ENCODE measurements at places on chromosomes 11 and 22. TPM values are rescaled to one million over a fixed set of nuclear protein-coding genes. Genes with fewer than 3 reads are reported as not detected.
A peak's percentile ranks its signal among the peaks of the same experiment; 100 is the strongest.

DNA sequence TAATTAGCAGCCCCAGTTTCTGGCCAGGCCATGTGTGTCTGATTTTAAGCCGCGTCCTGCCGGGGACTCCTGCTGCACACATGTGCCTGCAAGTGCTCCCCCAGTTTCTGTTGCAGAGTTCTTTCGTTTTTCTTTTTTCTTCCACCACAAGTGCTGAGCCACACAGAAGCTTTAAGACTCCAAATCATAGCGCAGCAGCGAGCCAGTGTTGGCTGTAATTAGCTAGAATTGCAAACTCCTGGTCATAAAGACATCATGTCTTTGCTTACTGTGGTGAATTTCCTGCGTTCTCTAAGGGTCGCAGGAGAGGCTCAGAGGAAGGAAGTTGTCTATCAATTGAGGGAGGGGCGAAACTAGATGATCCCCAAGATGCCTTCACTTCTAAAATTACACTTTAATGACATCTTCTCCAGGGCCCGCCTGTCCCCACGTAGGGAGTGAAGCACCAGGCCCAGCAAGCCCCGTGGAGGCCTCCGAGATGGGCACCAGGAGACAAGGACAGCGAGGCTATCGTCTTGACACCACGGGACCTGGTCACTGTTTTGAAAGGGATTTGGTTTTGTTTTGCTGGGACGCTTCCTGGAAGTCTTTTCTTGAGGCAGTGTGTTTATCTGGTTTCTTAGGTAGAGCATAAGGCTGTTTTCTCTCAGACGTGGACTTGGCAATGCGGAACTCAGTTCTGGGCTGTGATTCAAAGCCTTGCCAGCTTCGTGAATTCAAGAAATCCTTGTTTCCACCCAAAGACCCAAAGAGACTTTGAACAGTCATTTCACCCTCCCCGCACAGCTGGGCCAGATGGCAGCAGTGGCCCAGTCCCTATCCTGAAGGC is 71.8 kb downstream of the UBASH3B start:
- DNase-seq, result no peak

ADM2 gene
- total RNA-seq, result 3.4 TPM

- peak; percentile 88 for DNase-seq
These were observed 599.2 kb upstream of the LUZP2 start for GRCh38 chr11:23897453-23898286.

DNA sequence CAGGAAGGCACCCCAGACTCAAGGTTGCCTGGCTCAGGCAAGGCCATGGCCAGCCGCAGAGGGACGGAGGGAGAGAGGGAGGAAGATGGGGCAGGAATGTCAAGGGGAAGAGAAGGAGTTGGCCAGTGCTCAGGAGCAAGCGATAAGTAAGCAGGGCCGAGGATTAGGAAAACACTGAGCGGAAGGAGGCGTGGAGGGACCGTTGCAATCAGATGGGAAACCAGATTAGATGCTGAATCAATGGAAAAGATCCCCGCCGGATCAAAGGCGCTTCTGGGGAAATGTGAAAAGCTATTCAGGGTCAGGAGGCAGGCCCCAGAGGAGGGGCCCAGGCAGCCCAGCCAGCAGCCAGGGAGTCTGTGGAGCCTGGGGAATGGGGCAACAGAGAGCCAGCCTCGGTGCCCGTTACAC is 26.6 kb upstream of the MYEOV start:
- no peak for DNase-seq

DNA sequence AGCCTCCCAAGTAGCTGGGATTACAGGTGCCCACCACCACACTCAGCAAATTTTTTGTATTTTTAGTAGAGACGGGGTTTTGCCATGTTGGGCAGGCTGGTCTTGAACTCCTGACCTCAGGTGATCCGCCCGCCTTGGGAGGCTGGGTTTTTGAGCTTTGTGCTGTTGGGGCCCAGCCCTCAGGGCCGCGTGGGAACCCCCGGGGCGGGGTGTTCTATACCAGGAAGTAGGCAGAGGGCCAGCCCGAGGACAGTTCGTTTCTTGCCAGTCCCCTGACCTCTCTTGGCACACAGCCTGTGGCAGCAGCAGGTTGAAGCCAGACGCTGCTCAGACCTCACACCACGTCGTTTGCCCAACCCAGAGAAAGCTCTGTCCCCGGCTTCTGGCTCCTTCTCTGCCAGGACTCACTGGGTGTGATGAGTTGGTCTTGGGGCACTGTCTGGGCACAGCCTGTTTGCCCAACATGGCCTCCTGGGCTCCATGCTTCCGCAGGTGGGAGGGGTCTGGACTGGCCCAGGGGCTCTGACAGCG is 24.9 kb upstream of the CHKA start:
- DNase-seq, result no peak

- DNase-seq, result no peak
These were observed 111.9 kb downstream of the MRTFA start for GRCh38 chr22:40524392-40525249.

GRCh38 chr11:42596576-42597145 is 715.1 kb upstream of the API5 start:
- no peak for DNase-seq

TIMM10B gene
- 38.3 TPM for total RNA-seq

GRCh38 chr11:3710485-3711259 is 39.5 kb upstream of the CHRNA10 start:
- DNase-seq, result no peak

MS4A4A gene
- total RNA-seq, result not detected

PIH1D2 gene
- 1.1 TPM for total RNA-seq

CHST1 gene
- not detected for total RNA-seq

DNA sequence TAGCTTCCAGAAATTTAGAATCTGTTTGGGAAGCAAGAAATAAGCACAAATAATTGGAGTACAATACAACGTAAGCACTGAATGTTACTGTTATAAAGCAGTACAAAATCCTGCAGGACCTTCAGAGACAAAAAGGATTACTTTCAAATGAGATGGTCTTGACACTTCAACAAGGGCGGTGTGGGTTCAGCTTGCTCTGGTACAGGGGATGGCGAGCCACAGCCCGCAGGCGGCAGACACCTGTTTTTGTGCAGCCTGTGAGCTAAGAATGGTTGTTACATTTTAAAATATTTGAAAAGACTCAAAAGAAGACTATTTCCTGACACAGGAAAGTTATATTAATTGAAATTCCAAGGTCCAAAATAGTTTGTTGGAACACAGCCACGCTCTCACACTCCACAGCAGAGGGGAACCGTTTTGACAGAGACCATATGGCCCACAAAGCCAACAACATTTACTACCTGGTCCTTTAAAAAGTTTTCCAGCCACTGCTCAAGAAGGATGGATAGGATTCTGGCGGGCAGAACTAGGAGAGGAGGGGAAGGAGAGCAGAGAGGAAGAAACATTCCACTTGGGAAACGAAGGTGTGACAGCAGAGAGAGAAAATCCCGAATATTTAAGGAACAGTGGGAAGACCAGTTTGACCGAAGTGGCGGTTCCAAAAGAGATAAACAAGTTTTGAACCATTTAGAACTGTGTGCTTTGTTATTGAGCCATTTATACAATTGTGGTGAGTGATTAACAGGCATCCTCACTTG is 6.3 kb downstream of the PRDM10 start:
- no peak for DNase-seq

GRCh38 chr11:32113200-32113919 is 22.5 kb downstream of the RCN1 start:
- DNase-seq, result no peak

DNA sequence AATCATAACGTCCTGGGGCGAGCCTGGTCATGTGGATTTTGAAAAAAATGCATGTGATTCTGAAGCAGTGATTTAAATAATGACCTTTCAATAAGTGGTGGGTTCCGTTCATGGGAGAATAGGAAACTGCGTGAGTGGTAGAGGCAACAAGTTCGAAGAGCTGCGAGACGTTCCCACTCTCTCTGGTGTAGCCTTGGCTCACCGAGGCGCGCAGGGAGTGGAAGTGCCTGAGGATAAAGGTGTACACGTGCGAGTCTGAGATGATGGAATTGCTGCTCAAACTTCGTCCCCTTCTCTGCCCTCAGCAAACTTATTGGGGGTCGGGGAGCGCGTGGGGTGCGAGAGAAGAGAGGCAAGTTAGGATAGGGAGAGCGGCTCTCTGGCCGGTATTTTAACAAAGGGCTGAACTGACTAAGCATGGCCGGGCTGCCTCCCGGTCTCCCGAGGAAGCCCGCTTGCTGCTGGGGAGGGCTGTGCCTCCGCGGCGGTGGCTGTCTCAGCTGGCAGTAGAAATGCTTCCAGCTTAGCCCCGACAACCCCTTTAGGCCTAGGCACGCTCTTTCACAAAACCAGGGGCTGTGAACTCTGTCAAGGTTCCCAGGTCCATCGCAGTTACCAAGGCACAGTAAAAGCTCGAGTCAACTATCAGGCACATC is 875 bp upstream of the STT3A start:
- peak; percentile 1 for DNase-seq

DNA sequence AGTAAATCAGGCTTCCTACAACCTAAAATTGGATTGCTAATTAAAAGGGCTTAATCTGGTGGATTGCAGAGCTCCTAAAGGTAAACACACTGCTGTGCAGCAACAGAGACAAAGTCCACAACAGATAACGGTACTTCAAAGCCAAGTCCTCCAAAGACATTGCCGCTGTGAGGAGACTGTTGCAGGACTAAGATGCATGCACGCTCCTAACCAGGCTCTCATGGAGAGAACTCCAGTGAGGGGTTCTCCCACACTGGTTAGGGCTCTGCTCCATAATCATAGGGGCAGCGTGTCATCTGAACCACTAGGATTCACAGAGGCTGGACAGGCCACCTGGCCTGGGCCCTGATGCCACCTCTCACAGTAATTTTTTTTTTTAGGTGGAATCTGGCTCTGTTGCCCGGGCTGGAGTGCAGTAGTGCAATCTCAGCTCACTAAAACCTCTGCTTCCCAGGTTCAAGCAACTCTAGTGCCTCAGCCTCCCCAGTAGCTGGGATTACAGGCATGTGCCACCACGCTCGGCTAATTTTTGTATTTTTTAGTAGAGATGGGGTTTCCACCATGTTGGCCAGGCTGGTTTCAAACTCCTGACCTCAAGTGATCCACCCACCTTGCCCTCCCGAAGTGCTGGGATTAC is 56.9 kb upstream of the ARFGAP3 start:
- no peak for DNase-seq

HSPB2 gene
- total RNA-seq, result 1.4 TPM

DNA sequence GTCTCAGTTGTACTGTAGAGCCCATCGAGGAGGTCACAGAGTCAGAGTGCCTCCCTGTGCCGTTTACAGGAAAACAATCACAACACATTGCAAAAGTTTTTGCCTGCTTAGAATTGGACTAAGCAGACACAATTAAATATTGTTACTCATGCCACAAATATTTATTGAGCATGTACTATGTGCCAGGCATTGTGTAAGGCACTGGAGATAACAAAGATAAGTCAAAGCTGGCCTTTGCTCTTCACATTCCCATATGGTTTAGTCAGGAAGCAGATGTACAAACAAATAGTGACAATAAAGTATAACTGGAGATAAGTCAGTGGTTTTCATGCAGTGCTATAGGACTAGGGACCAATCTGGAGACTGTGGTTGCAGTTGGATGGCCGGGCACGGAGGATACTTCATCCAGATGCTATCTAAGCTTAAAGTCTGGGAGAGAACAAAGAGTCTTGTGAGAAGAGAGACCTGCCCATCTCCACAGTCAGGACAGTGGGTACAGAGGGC is 550.7 kb downstream of the INSC start:
- DNase-seq, result peak; percentile 70

- DNase-seq, result no peak
These were observed 864 bp upstream of the USP28 start for GRCh38 chr11:113876074-113876797.

- no peak for DNase-seq
These were observed 71.8 kb downstream of the ADAMTS15 start for GRCh38 chr11:130520271-130520671.

DNA sequence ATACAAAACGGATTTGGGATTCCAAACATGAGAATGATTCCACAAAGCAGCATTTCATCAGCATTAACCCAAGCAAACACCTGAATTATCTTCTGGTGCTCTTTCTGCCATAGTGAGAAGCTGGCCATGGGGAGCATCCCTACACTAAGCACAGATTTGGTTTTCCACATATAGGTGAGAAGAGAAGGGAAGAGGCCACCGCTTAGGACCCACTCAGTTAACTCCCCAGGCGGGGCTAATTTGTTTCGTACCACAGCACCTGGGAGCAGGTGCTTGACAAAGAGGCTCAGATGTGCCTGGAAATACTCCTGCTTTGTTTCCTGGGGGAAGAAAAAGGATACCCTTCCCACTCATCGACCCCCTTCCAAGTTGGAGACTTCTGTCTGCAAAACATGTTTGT is 64.2 kb downstream of the RAB30 start:
- DNase-seq, result no peak

DNA sequence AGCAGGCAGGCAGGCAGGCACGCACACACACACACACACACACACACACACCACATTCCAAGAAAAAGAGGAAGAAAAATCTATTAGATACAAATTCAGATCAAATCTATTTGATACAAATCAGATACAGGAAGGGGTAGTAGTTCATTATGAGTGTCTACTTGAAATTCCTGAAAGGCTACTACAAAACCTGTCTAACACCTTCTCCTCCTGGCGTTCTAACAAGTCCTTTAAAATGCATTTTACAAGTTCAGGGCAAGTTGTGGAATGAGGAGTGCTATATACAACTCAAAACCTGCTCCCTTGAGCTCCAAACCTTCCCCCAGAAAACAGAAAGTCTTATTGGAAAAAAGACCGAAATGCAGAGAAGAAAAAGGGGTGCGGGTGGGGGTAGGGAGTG is 476 bp downstream of the ARHGAP32 start:
- DNase-seq, result no peak

DNA sequence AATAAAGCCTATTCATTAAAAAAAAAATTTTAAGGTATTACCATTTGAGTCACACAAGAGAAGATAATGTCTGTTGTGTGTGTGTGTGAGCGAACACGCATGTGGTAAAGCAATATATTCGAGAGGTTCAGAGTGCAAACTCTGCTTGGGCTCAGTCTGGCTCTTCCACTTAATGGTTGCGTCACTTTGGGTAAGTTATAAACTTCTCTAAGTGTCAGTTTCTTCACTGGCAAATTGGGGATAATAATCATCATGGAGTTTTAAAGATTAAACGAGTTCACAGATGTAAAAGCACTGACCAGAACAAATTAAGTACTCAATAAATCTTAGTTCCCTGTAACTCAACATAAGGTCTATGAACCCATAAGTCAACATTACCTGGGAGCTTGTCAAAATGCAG is 37.0 kb downstream of the SIK3 start:
- DNase-seq, result no peak

GRCh38 chr11:59967677-59968394 is 4.0 kb downstream of the OOSP4A start:
- DNase-seq, result no peak

LRRC4C gene
- total RNA-seq, result not detected

Data from HFFc6 (cell line).